ENCODE measurements at places on chromosomes 7 and 10.
A peak's percentile ranks its signal among the peaks of the same experiment; 100 is the strongest.

GRCh38 chr7:16708511-16708910 is 45.0 kb upstream of the TSPAN13 start:
- DNase-seq: no peak

DNA sequence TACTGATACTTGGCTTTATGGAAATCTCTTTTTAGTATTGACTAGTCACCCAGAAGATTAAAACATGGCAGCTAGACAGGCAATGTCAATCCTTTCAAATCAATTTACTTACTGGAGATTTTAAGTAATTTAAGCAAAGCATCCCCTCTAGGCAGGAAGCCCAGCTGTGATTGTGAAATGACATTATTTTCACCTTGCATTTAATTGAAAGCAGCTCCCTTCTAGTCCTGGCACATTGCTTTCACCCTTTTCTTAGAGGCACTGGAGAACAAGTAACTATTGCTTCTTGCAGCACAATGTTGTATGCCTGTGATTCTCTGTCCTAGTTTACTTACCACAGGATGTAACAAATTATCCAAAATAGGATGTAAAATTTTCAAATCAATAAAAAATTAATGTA is 13.3 kb downstream of the ST7 start:
- DNase-seq: no peak

- no peak for DNase-seq
Observed at GRCh38 chr7:128274884-128275603, 34.0 kb downstream of the LEP start.

DNA sequence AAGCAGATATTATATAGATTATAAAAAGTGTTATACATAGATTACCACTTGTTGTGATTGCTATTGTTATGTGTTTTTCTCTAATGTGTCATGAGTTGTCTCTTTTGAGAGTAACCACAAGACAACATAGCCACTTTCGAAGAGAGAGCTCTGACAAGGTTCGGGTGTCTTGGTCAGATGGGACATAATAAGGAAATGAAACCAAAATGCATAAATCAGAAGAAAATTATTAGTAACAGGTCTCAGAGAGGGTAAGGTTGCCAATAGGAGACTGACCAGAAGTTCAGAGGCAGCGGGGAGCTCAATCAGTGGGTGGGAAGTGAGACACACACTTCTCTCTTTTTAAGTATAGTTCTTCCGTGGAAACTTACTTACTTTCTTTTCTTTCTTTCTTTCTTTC is 639.2 kb upstream of the POT1 start:
- no peak for DNase-seq

GRCh38 chr7:816751-817671 is 15.3 kb upstream of the SUN1 start:
- DNase-seq: peak; percentile 16

GRCh38 chr7:72435366-72435765 is 23.2 kb upstream of the CALN1 start:
- no peak for DNase-seq

GRCh38 chr10:102962951-102963755 is 45.1 kb downstream of the CNNM2 start:
- DNase-seq: no peak

DNA sequence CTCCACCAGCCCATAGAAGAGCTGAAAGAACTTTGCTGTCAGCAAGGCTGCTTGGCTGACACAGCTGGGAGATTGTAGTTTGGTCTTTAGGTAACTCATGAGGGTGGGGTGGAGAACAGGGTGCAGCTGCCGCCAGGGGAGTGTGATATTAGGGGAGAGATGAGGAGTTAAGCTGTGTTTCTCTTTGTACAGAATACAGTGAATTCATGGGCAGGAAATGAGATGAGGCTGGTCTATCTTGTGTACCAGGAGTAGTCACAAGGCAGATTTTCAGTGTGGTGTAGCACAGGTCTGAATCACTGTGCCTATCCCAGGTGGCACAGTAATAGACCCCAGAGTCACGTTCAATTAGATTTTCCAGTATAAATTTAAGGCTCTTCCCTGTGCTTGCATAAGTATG is 56.6 kb upstream of the TARP start:
- DNase-seq: no peak

GRCh38 chr10:5038733-5039132 is 35.1 kb upstream of the AKR1C2 start:
- DNase-seq: no peak

GRCh38 chr7:141198194-141198958 is 124.5 kb downstream of the TMEM178B start:
- no peak for DNase-seq

DNA sequence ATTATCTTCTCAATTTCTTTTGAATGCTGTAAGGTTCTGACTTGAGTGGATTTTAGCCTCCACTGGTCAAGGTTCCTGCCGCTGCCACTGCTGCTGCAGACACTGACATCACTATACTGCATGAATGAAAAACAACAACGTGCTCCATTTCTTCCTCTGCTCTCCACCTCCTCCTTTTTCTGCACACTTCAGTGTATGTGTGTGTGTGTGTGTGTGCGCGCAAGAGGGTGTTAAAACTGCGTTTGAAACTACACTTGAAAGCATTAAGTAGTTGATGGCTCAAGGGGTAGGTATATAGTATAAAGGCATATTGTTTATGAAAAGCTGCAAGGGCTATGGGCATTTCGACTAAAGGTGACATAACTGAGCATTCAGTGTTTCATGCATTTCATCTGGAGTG is 3.5 kb downstream of the GLCCI1 start:
- no peak for DNase-seq

All from T-helper 9 cell (primary cell).